ENCODE measurements at places on chromosomes 16 and 17.

GRCh38 chr17:62101515-62101914 is 36.4 kb upstream of the MED13 start:
- no peak for DNase-seq

- DNase-seq: no peak
These were observed 700.2 kb downstream of the KCNJ2 start for GRCh38 chr17:70869402-70870085.

- DNase-seq: no peak
These were observed 14.2 kb downstream of the TRPV3 start for GRCh38 chr17:3543453-3543852.

- no peak for DNase-seq
These were observed 31.2 kb downstream of the XYLT1 start for GRCh38 chr16:17439580-17439979.

DNA sequence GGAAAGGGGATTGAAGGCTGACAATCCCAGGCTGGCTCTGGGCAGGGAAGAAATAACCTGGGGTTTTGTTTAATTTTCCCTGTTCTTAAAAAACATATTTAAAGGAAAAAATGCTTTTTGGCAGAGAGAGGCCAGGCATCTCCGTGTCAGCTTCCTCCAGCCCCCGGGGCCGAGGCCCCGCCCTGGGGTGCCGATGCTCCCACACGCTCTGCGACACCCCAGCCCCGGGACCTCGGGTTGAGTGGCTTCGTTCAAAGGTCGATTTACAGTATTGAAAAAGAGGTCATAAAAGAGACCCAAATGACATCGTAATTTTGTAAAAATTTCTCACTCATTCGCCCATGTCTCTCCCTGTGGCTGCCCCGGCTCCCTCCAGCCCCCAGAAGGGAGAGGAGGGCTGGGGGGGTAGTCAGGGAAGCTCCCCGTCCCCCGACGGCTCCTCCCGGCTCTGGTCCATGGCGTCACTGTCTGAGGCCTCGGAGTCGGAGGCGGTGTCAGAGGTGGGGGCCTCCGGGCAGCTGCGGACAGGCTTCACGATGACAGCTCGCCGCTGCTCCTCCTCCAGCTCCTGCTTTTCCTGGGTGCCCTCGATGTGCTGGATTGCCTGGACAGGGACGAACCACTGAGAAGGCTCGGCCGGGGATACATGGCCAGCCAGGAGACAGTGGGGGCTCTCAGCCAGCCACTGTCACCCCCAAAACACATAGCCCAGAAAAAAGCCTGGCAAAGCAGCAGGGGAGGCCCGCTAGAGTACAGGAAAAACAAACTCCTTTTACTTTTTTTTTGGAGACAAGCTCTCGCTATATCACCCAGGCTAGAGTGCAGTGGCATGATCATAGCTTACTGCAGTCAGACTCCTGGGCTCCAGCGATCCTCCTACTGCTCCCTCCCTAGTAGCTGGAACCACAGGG is 14.9 kb downstream of the TFAP4 start:
- peak; percentile 30 for DNase-seq

GRCh38 chr16:49469930-49470451 is 96.4 kb downstream of the C16orf78 start:
- no peak for DNase-seq

- DNase-seq: no peak
These were observed 1.8 kb downstream of the TSPOAP1 start for GRCh38 chr17:58326609-58327362.

DNA sequence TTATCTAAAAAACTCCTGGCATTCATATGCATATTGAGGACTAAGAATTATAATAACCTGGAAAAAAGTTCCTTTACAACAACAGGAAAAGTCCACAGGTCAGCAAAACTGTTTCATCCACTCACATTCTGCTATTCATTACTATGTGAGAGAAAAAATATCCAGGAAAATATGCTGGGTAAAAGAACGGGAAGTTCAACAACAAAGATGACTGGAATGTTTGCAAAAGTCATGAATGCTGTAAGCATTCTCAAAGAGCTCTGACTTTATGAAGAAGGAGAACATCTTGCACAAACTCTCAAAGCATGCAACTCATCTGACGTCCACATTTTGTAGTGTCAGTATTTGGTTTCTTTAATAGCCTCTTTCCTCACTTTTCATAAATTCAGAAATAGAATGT is 56.9 kb upstream of the ALDH3A1 start:
- peak; percentile 16 for DNase-seq

DNA sequence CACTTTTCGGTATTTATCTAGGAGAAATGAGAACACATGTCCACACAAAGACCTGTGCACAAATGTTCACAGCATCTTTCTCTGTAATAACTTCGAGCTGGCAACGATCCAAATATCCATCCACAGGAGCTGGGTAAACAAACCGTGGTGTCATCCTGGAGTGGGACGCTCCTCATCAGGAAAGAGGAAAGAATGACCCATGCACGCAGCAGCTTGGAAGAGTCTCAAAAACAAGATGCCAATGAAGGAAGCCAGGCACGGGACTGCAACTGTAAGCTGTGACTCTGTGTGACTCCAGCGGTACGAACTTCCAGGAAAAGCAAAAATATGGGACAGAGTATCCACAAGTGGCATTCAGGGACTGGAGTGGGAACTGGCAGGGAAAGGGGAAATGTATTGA is 36.7 kb upstream of the CIBAR2 start:
- peak; percentile 44 for DNase-seq

DNA sequence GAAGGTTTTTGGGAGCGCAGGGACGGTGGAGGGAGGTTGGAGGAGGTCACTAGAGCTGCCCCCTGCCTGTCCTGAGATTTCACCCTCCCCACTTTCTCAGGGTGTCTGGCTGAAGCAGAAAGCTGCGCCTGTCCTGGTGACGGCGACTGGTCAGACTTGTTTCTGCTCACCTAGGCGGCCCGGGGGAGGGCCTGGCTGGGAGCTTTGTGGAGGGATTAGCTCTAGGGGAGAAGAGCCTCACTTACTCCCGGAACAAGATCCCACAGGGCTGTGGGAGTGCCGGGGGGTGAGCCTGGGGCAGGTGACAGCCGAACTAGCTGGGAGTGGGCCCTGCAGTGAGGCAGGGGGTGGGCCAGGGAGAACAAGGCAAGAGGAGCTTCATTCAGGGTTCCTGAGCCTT is 11.5 kb downstream of the NHERF1 start:
- no peak for DNase-seq

- DNase-seq: no peak
These were observed 22.3 kb downstream of the SAP30BP start for GRCh38 chr17:75689441-75689873.

DNA sequence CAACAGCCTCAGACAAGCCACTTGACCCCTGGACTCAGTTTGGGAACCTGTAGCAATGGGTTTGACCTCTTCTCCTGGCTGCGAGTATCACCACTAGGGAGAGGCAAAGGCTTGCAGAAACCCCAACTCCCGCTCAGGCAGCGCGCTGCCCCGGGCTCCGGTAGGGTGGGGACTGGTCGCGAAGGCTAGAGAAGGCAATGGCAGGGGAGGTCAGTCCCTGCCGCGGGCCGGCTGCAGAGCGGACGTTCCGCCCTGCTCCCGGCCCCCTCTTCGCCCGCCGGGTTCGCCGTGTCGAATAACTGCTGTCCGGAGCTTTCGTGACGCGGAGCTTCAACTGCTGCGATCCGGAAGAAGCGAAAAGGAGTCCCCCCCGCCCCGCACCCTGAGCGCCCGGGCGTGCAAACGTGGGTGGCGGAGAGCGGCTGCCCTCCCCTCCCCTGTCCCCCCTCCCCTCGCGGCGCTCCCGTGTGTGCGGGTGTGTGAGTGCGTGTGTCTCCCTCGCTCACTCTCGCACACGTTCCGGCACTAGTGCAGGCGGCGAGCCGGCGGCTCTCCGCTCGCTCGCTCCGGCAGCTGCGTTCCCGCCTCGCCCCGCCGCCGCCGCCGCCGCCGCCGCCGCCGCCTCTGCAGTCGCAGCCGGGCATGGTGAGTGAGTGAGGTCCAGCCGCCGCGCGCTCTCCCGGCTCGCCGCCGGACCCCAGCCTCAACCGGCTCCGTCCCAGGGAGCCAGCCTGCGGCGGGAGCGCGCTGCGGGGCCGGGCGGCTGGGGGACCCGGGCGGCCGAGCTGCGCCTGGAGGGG is 772 bp upstream of the SHISA6 start:
- DNase-seq: no peak

DNA sequence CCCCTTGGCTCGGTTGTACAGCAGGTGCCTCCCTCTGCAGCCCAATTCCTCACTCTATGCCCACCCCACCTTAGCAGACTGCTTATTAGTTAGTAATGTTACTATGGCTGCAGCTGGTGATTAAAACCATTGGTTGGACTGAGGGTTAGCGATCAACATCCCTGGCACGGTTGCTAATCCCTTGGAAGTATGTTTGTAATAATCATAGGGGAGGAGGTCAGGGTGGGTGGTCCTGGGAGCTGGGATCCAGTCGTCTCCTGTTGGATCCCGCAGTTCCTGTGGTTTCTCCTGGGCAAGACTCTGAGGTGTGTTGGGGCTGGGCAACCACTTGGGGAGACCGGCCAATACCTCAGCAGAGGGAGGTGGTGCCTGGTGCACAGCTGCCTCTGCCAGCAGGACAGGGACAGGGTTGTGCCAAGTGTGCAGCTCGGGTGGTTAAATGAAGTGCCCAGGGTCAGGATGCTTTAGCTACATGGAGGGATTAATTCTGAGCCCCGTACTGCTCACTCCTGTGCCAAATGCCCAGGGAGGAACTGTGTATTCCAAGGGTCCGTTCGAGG is 38.0 kb downstream of the FZD2 start:
- no peak for DNase-seq

DNA sequence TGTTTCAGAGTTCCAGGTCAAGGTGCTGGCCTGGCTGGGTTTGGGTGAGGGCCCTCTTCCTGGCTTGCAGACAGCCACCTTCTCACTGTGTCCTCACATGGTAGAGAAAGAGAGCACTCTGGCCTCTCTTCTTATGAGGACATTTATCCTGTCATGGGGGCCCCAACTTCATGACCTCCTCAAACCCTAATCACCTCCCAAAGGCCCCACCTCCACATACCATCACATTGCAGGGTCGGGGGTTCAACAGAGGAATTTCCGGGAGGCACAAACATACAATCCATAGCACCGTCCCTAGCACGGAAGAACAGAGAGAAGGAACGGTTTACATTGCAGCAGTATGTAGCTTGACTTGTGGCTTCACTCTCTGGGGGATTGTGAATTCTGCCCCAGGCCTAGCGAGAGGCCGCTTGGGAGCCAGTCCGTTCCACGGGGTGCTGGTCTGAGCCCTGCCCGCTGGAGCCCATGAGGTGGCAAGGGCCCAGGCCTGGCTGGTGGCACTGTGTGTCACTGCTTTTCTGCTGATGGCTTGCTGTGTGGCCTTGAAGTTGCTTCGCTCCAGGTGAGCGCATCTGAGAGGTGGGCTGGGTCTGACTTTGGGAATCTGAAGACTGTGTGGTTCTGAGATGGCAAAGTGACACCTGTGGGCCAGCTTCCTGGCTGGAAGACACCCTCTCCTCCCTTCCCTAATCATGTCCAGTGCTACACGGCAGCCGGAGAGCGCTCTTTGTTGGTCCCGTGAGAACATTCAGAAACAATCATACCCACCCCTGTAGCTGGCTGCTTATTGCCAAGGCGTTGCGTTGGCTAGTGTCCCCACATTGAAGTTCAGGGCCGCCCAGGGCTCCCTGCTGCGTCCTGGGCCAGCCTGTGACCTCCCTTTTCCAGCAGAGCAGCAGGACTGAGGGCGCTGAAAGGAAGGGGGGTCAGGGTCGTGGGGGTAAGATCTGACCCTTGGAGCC is 98.3 kb downstream of the CMIP start:
- no peak for DNase-seq

DNA sequence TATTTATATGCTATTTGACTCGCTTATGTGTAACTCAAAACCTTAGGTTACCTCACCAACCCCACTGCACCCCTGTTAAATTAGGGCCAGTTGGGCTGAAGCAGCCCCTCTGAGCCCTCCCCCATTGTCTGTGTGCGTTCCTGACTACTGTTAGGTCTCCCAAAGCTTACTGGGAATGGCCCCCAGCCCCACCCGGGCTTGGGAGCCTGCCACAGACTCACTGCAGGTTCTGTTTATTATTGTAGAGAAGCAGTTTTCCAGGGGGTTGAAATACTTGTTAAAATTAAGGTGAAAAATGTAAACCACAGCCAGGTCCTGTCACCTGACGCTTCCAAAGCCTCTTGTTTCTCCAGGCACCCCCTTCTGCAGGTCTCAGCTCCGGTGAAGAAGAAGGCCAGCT is 151.7 kb downstream of the FOXL1 start:
- no peak for DNase-seq

DNA sequence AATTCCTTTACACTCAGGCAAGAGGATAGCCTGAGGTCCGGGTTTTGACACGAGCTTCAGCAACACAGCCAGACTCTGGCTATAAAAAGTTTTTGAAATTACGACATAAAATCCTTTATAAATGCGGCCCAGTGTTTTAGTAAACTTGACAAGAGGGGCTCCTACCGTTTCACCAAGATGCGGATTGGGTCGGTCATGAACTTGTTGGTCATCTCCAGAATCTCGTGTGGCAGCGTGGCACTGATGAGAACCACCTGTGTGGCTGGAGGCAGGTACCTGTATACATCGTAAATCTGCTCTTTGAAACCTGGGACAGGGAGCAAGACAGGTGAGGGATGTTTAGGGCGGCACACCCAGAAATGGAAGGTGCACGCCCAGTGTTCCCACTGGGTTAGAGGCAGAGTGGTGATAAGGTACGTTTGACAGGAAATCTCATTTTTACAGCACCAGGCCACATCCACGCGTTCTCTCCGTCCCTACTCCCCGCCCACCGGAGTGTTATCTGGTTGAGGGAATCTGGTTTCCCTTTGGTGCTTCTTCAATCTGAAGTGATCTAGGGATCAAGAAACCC is 8.0 kb downstream of the EIF4A3 start:
- DNase-seq: no peak

- peak; percentile 1 for DNase-seq
These were observed 127.9 kb upstream of the CPHXL start for GRCh38 chr16:75854152-75854551.

DNA sequence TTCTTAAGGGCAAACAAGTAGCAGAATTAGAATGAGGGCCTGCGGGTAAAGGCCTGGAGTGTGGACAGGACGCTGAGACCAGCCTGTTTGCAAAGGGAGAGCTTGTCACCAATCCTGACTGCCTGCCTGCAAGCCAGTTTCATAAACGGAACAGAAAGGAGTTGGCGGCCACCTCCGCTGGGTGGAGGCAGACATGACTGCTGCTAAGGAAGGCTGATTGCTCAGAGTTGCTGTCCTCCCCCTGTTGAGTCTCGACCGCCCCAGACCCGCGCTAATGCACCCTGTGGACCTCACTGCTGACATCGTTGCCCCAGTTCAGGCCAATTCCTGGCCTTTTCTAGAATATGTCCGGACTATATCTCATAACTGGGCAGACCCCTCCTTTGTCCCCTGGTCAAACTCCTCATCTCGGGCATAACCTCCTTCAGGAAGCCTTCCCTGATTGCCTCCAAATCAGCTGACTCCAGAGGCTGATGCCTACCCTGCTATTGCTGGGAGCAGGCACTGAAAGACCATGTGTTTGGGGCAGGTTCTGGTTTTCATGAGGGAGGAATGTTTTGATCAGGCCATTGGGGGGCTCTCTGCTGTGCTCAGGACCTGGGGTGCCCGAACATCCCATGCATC is 153.0 kb upstream of the CIBAR2 start:
- DNase-seq: no peak
